ENCODE measurements at places on chromosomes 6 and 20.

GRCh38 chr6:35173427-35174087 is 32.4 kb upstream of the TCP11 start:
- no peak for DNase-seq

GRCh38 chr6:56699066-56699654 is 56.5 kb upstream of the DST start:
- no peak for DNase-seq

- DNase-seq: no peak
These were observed 34.0 kb downstream of the KIF25 start for GRCh38 chr6:168031411-168031971.

DNA sequence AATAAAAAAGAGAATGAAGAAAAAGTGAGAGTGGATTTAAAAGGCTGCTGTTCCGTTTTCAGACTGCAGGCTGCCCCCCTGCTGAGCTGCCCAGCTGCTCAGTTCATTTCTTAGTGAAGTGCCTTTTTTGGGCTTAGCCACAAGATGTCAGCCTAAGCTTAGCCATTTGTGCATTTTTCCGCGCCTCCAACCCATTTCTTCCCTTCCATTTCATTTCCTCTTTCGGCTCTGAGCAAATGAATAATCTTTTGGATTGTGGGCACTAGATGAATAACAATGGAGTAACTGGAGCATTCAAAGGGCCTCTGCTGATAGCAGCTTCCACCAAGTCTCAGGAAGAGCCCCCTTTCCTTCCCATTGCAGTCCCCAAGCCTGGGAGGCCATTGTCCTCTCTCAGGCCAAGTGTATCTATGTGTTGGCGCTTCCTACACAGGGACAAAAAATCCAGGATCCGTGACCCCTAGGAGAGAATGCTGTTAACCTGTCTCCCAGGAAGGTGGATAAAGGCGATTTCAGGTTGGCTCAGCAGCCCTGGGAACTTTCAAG is 83.5 kb upstream of the SPTLC3 start:
- no peak for DNase-seq

- DNase-seq: peak; percentile 70
These were observed 11.3 kb downstream of the SERPINB9 start for GRCh38 chr6:2891768-2892170.

- DNase-seq: no peak
These were observed 105.5 kb downstream of the TULP4 start for GRCh38 chr6:158417760-158418098.

- DNase-seq: no peak
These were observed 375.5 kb downstream of the PKHD1 start for GRCh38 chr6:51711876-51712275.

- no peak for DNase-seq
These were observed 1.1 kb upstream of the MYB start for GRCh38 chr6:135179920-135180541.

DNA sequence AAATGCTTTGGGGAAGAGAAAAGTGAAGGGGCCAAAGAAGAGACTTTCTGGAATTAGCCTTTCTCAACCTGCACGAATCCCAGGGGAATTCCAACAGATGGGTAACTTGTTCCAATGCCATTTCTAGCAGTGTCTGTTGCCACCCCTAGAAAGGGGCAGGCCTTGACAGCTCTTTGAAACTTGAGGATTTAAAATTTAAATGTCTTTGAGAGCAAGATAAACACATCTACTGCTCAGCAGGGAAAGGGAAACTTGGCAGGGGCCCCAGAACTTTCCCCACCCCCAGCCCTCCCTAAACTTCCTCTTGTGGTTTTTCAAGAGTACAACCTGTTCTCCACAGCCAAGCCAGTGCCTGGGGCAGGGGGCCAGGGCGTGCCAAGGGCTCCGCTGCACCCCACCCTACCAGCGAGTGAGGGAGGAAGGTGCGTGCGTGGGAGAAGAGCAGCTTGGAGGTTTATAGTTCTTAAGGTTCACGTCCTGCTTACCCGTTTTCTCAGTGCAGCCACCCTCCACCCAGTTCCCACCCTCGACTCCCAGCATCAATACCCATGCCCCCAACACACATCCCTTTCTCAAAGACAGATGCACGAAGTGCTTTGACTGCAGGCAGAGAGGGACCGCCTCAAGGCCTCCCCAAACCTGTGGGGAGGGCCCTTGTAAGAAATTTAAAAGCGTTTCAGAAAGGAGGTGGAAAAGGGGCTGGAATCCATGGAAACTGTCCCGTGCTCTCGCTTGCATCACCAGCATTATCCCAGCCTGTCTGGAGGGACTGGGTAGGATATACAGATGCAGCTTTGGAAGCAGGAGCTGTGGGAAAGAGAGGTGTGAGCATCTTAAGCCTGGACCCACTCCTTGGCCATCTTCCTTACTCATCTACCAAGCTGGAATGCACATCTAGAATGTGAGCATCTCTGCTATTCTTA is 4.5 kb upstream of the TAF8 start:
- DNase-seq: no peak

- DNase-seq: no peak
These were observed 327.2 kb downstream of the DHX35 start for GRCh38 chr20:39289316-39289715.
